Stimulated activated CD4-positive, alpha-beta T cell treated with anti-CD3 and anti-CD28 coated beads, Interleukin-1b, Interleukin-23, amount 100 ng/mL, for 1 hour (primary cell): ENCODE measurements at places on chromosomes 16 and 17.

DNA sequence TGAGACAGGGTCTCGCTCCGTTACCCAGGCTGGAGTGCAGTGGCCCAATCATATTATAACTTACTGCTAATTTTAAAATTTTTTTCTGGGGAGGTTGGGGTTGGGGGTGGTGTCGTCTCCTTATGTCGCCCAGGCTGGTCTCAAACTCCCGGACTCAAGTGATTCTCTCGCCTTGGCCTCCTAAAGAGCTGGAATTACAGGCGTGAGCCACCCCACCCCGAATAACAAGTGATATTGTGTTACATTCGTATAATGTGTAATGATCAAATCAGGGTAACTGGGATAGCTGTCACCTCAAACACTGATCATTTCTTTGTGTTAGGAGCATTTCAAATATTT lies 16.2 kb upstream of the KPNA2 start:
- DNase-seq, result no peak

GRCh38 chr16:79121906-79122305 lies 478.6 kb downstream of the MAF start:
- no peak for DNase-seq

GRCh38 chr17:73343168-73343634 lies 31.4 kb upstream of the CDC42EP4 start:
- DNase-seq, result no peak

DNA sequence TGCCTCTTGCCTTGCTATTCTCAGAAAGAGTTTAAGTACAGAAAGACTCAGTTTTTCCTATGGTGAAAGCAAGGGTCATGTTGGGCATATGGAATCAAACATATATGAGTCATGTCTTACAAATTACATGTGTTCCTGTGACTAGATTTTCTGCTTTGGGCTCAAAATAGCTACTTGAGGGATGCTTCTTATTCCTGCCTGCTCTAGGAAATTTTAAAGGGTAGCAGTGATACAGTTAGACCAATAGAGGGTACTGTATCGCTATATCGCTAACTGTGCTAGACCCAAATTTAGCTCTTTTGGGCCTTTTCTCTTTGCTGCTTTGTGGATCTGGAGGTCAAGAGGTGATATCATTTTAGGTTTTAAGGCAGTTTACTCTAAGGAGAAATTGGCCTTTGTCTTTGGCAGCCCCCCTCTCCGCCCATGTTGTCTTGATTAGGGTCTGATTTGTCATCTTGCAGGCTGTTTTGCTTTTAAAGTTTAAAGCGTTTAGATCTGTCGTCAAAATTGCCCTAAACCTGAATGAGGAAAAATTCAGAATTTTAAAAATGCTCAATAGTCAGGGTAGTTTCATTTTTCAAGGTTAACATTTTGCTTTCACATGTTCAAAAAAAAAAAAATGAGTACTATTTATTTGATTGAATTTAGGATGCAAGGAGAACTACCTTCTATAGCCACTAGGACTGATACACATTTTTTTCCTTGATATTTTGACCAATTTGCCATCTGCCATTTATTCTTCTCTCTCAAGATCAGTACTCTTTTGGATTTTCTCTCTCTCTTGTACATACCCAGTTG lies 8.8 kb downstream of the NFATC3 start:
- no peak for DNase-seq

- no peak for DNase-seq
These were observed 1.7 kb downstream of the GALR2 start for GRCh38 chr17:76076146-76076764.

- DNase-seq, result no peak
These were observed 122.5 kb downstream of the KCNJ18 start for GRCh38 chr17:21814776-21815175.

DNA sequence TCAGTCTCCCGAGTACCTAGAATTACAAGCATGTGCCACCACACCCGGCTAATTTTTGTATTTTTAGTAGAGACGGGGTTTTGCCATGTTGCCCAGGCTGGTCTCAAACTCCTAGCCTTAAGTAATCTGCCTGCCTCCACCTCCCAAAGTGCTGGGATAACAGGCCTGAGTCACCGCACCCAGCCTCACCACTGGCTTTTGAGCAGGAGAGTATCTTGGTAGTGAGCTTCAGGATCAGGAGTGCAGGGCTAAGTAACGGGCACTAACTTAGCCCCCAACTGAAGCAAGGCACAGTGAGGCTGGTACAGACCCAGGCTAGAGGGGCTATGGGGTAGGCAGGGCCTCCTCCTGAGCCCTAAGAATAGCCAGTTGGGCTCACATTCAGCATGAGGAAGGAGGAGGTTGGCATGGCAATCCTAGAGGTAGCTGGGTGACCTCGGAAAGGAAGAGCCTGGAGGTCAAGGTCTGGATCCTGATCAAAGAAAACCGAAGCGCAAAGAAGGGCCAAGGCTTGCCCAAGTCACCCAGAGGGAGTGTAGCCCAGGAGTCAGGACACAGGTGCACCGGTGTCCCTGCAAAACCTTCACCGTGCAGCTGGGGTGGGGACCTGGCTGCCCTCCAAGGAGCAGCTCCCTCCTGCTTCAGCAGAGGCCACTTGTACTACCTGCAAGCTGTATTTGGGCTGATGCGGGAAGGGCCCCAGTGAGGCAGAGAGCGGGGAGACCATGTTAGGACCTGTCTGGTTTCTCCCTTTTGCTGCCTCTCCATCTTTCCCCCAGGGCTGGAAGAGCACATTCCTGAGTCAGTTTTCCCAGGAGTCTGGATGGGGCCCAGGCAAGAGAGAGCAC lies 1.3 kb upstream of the ADGRG5 start:
- no peak for DNase-seq

DNA sequence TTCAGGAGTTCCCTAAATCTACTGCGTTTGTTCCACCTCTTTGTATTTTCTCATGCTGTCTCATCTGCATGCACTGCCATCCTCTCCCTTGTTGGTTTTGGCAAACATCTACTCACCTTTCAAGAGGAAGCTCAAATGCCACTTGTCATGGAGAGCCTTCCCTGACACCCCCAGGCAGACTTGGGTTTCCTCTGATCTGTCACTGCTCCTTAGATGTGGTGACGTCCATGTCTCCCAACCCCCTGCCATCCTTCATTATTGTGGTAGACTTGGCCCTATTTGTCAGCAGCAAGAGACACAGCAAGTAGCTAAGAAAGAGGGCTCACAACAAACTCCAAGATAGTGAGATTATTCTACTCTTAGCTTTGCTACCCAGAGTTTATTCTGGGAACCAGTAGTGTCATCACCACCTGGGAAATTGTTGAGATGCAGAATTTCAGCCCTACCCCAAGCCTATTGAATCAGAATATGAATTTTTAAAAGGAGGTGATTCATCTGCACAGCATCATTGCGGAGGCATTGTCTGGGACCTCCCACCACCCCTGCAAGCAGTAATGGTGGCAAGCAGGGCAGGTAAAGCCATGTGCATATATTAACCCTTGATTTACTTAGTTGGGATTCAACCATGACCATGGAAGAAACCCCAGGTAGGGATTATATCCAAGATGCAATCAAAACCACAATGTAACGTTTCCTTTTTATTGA lies 248.9 kb downstream of the SHISA9 start:
- DNase-seq, result no peak

GRCh38 chr16:9316615-9317014 lies 225.2 kb downstream of the HAPSTR1 start:
- no peak for DNase-seq

GRCh38 chr16:84665843-84666242 lies 17.5 kb downstream of the KLHL36 start:
- no peak for DNase-seq

DNA sequence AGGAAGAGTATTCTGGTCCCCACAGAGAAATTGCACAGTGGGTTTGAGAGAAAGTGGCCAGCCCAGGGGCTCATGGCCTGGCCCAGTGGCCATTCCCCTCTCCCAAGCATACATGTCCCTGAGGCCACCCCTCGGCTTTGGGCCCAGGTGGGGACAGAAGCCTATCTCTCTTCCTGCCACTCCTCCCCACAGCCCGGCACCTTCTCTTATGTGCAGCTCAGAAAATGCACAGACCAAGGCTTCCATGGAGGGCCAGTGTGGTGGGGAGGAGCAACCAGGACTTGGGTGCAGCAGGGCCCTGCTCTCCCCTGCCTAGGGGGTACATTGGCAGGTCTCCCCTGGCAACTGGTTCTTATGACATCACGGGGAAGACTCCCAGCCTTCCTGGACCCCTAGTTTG lies at the start of gene C16orf90:
TSS of gene C16orf90 (minus strand) at position 314 of the 400 bp plus-strand sequence. CDS start at position 246, 68 bp downstream.
- DNase-seq, result no peak

GRCh38 chr16:74279266-74279665 lies 17.3 kb upstream of the PSMD7 start:
- DNase-seq, result no peak

DNA sequence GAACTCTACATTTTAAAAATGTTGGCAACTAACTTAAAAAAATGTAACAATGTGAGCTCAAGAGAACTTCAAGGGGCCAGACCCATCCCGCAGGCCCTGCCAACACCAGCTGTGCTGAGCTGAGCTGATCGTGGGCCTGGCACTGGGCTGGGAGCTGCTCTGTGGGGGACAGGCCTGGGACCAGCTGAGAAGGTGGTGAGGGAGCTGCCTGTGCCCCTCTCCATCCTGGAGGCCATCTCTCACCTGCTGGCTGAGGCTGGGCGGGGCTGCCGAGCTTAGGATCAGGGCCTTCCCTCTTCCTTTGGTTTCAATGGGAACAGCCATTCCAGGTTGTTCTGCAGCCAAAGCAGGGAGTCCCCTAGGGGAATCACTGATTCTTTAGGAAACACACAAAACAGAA lies 58.2 kb downstream of the IL21R start:
- DNase-seq, result no peak

DNA sequence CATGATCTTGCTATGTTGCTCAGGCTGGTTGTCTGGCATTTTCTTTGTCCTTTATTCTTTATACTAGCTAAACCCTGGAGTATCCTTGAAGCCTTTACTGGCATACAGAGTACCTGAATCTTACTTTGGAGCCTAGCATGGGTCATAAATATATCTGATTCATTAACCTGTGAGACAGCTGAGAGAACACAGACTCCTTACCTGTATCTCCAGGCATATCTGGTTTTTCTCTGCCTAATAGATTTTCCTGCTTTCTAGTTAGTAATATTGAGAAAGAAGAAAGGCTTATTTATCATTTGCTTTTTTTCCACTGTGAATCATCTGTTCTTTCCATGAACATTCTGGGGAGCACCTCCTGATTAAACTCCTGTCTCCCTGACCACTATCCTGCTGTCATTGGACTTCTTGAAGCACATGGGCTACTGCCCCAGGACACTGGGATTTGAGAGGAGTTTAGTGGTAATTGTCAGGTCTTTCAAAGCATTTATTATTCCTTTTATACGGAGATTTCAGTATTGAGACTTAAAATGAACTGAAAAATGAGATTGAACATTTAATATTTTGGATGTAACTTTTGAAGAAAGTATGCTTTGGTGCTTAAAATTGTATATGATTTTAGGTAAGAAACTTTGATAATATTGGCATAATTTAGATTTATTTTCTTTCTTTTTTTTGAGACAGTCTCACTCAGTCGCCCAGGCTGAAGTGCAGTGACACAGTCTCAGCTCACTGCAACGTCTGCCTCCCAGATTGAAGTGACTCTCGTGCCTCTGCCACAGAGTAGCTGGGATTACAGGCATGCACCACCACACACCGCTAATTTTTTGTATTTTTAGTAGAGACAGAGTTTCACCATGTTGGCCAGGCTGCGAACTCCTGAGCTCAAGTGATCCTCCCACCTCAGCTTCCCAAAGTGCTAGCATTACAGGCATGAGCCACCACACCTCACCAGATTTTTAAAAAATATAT lies 8.6 kb downstream of the PDP2 start:
- no peak for DNase-seq

DNA sequence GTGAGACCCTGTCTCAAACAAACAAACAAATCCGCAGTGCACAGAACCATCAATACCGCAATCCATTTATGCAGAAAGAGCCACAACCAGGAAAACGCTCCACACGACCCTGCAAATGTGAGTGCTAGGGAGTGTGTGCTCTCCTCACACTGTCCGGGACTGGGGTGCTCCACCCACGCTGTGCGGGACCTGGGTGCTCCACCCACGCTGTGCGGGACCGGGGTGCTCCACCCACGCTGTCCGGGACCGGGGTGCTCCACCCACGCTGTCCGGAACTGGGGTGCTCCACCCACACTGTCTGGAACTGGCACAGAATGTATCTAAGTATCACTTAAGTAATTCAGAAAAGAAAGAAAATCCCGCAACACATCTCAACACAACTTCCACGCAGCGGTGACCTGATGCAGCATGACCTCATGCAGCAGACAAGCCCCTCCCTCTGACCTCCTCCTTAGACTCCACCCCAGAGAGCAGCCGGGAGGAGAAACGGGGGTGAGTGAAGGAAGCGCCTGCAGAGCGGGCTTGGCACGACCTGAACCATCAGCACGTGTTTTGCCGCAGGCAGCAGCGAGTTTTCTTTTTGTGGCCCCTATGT lies 38.5 kb downstream of the ZNF276 start:
- DNase-seq, result no peak

DNA sequence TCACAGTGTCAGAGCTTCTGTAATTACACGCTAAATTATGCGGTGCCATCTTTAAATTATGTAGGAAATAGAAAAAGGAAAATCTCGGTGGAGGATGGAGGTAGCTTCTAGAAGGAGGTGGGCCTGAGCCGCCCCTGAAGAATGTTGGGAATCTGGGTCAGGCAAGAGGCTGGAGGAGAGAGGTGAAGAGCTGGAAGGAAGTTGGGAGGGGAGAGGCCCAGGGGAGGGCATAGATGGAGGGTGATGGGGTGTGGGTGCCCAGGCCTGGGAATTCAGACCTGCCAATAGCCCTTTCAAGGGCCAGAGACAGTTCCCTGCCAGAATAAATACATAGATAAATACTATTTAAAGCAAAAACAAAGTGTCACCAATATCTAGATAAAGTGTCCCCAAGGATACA lies 415.0 kb upstream of the HSBP1 start:
- no peak for DNase-seq

DNA sequence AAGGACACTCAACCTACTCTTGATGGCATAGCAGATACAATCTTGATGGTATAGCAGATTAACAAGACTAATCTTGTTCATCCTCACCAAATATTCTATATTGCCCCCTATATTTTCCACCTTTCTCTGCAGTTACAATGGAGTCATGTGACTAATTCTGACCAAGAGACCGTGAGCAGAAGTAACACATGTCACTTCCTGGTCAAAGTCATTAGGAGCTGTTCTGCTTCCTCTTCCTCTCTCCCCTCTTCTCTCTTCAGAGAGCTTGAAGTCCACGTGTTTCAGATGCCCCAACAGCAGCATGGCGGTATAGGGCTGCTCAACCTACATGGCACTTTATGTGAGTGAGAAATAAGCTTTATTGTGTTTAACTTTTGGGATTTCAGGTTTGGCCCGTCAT lies 55.3 kb upstream of the ERCC4 start:
- DNase-seq, result no peak

DNA sequence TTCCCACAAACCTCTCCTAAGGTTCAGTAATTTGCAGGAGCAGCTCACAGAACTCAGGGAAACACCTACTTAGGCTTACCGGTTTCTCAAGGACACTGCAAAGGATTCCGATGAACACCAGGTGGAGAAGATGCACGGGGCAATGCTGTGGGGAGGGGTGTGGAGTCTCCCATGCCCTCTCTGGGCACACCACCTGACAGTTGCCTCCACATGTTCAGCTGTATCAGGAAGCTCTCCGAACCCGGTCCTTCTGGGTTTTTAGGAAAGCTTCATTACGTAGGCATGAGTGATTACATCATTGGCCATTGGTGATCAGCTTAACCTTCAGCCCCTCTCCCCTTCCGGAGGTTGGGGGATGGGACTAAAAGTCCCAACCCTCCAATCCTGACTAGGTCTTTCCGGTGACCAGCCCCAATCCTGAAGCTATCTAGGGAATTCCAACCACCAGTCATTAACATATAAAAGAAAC lies 21.6 kb downstream of the C17orf58 start:
- no peak for DNase-seq

- no peak for DNase-seq
These were observed 13.3 kb downstream of the CES4A start for GRCh38 chr16:67001726-67002125.
